ENCODE measurements at places on chromosomes 2 and 18. TPM values are rescaled to one million over a fixed set of nuclear protein-coding genes. Genes with fewer than 3 reads are reported as not detected.

DNA sequence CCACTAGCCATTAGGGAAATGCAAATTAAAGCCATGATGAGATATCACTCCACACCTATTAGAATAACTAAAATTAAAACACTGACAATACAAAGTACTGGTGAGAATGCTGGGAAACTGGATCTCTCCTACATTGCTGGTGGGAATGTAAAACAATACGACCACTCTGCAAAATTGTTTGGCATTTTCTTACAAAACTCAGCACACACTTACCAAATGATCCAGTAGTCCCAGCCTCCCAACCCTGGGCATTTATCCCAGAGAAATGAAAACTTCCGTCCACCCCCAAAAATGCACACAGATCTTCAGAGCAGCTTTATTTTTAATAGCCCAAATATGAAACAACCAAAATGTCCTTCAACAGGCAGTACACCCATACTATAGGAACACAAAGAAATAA is 8.9 kb upstream of the TMSB10 start:
- no peak for DNase-seq

GRCh38 chr2:200471324-200471848 is 38.5 kb downstream of the KCTD18 start:
- no peak for DNase-seq

CRYBA2 gene
- not detected for total RNA-seq

DNA sequence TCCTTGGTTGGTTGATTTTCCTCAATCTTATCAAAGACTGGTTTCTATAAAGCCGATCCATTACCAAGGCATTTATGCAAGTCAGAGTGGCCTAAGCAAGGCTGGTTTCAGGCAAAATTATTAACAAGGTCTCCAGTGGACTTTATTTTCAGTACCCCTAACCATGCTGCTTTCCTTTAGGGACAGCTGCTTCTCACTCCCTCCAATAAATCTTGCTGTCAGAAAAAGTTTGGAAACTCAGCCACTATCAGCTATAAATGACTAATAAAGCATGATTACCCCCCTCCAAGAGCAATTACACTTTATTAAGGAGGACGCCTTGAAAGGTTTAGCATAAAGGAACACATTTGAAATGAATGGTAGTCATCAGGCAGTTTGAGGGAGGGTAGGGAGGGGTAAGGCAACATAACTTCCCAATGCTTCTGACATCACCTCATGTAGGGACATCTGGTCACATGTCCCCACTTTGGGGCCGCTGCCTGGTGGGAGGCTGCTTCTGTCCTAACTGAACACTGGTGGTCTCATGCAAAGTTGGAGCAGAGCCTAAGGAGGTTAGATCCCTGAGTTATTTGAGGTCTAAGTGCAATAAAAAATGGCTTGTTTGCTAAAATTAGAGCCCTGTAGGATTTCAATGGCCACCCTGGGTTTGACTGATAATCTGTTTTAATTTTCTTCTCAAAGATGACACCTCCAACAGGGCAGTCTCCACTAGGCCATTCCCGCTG is 58.0 kb upstream of the TMEM178A start:
- no peak for DNase-seq

GRCh38 chr18:36481201-36481657 is 183.7 kb downstream of the FHOD3 start:
- DNase-seq = no peak

DNA sequence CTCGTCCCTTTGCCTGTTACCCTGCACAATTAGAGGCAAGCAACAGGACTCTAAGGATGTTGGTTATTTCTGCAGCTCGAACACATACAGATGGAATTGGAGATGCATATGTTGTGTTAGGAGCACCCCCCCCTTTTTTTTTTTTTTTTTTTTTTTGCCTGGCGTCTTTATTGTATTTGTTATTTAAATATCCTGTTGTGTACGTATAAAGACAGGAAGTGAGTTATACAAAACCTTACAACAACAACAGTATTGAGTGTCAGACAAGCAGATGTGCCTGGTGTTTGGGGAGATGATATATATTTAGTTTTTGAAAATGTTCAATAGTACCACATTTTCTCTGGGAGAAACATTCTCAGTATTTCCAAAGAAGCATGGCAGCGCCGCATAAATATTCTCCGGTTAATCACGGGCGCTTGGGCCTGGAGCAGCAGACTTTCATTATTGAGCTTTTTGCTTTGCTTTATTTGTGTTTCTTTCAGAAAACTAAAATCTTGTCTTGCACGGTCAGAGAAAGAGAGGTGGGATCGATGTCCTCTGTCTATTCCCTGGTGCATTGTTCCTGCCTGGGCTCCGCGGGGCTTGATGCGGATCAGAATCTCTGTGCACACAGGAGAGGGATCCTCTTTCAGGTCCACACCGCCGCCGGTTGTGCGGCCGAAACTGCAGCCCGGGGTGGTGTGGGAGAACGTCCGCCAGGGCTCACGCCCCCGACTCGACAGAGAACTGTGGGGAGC is 23.2 kb upstream of the ZNF516 start:
- DNase-seq = no peak

RFX8 gene
- 1.2 TPM for total RNA-seq

- no peak for DNase-seq
Measured at GRCh38 chr18:59873641-59874040, 26.2 kb upstream of the PMAIP1 start.

- DNase-seq = no peak
Measured at GRCh38 chr2:191713837-191714236, 35.9 kb downstream of the NABP1 start.

- DNase-seq = no peak
Measured at GRCh38 chr2:180747728-180748127, 232.7 kb upstream of the UBE2E3 start.

All from vagina (tissue), 2 donors.